ENCODE measurements at places on chromosomes 11 and 22. TPM values are rescaled to one million over a fixed set of nuclear protein-coding genes. Genes with fewer than 3 reads are reported as not detected.

CYB5R3 gene
- 104 TPM for total RNA-seq

NEU3 gene
- 10.0 TPM for total RNA-seq

ACTN3 gene
- not detected for total RNA-seq

MB gene
- total RNA-seq = not detected

- DNase-seq = no peak
Observed at GRCh38 chr11:73323464-73323863, 15.4 kb downstream of the ARHGEF17 start.

GRCh38 chr11:41921746-41922390 is 462.4 kb upstream of the LRRC4C start:
- DNase-seq = no peak

DNA sequence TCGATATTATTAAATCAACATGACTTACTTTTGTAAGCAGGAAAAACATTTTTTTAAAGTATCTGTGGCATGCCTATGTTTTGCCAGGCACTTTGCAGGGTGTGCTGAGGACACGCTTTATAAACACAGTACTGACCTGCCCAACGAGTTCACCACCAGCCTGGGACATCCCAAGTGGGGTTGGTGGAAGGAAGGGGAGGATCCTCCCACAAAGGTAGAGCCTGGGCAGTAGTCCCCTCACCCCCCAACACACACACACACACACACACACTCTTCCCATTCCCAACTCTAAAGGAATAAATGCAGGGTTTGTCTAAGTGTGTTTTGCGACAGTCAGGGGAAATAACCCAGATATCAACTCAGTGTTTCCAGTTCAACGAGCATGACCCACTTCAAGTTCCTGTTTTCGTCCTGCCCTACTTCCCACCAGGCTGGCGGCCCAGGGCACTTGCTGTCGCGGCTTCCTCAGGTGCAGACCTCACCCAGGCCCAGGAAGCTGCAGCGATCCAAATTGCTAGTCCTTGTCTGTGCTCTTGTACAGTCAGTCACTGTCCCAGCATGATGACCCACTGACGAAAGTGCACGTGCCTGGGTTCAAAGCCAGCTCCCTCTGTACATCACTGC is 3.1 kb downstream of the CERK start:
- no peak for DNase-seq

DNAJB7 gene
- total RNA-seq = not detected
